Stimulated activated CD8-positive, alpha-beta memory T cell treated with anti-CD3 and anti-CD28 coated beads, Interleukin-4, amount 100 ng/mL, for 24 hours (primary cell): ENCODE measurements at places on chromosomes 6 and 20.

GRCh38 chr6:1190366-1190765 is 121.5 kb upstream of the FOXQ1 start:
- no peak for DNase-seq

- DNase-seq = no peak
Observed at GRCh38 chr20:49381558-49382493, 100.6 kb downstream of the KCNB1 start.

DNA sequence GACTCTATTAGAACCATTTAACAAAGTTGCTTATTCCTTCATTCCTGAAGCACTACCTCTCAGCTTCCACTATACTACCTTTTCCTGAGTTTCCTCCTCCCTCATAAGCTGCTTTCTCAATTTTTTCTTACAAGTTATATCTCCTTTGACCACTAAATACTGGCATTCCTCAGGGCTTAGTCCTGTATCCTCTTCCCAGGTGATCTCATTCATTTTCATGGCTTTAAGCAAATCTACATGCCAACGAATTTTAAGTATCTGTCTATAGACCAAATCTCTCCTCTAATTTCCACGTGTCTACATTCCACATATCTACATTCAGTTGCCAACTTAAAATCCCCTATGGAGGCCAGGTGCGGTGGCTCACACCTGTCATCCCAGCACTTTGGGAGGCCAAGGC is 134.7 kb downstream of the BTBD9 start:
- no peak for DNase-seq

- DNase-seq = no peak
Observed at GRCh38 chr6:33306356-33306755, 7.5 kb downstream of the TAPBP start.

DNA sequence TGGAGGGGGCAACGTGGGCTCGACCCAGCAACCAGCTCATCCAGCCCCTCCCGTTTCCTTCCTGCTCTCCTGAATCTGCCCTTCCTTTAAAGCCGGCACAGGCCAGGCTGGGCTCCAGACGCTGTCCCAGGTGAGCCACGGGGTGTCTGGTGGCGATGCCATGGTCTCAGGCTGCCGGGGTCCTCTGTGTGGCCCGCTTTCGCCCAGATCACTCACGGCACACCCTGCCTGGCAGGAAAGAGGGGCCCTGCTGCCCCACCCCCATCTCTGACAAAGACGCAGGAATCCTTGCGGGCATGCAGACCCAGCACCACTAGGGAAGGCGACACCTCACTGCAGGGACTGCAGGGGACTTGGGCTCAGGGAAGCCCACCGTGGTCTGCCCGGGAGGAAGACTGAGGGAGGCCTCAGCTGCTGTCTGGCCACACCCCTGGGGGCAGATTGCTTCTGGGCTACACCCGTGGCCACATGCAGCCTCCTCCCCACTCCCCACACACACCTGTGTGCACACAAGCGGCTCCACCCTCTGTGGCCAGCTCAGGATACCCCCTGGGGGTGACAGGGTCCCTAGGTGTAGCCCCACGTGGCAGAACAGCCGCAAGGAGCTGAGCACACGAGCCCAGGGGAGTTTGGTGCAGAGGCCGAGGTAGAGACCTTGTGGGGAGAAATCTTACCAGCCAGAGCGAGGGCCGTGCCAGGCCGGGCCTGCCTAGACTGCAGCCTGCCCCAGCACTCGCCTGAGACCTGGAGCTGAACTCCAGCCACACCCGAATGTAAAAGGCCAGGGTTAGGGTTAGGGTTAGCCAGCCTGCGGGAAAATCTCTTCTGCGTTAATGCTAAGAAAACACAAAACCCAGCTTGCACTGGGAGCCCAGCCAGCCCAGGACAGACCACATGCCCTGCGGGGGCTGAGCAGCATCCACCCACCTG is 104.6 kb downstream of the DLL1 start:
- no peak for DNase-seq

DNA sequence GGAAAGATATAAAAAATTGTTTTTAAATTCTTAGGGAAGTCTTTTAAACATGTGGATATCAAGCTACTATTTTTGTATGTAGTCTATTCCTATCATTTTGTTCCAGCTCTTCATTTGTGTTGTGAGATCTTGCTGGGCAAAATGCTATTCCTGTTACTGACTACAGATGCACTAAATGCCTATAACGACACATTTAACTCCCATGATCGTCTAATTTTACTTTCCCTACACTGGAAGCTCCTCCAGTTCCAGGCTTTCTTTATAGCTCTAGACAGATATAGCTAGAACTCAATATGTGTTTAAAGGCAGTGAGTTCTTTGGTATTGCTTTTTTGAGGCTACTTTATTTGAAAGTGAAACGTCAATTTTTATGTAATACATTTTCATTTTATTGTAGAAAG is 971.5 kb upstream of the CITED2 start:
- no peak for DNase-seq

DNA sequence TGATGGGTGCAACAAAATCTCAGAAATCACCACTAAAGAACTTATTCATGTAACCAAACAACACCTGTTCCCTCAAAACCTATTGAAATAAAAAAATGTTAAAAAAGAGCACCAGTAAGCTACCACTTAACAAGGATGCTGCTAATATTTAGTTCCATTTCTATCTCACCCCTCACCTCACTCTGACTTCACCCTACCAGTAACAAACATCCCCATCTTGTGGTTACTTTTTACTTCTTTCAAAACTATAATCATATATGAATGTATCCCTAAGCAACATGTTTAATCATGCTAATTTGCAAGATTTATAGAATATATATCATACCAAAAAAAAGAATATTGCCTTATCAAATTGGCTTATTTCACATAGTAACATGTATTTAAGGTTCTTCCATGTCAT is 27.4 kb upstream of the SLC24A3 start:
- no peak for DNase-seq

GRCh38 chr6:135887069-135887468 is 35.6 kb downstream of the PDE7B start:
- DNase-seq = no peak

DNA sequence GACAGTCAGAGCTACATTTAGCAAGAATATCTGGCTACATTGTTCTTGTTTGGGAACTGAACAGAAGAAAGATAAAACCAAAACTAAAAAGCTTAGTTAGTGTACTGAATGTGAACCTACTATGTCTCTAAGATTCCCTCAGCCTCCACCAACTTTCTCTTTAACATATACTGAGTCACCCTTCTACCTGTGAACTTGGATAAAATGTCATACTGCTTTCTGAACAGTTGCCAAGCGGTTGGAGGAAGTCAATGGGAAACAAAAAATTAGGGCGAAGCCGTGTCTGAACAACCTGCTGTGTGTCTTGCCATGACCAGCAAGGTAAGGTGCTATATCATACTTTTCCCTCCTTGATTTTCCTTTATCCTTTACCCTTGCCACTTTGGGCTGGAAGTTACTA is 243.5 kb downstream of the BTBD9 start:
- no peak for DNase-seq

GRCh38 chr6:74073429-74073828 is 377.4 kb downstream of the CD109 start:
- no peak for DNase-seq

DNA sequence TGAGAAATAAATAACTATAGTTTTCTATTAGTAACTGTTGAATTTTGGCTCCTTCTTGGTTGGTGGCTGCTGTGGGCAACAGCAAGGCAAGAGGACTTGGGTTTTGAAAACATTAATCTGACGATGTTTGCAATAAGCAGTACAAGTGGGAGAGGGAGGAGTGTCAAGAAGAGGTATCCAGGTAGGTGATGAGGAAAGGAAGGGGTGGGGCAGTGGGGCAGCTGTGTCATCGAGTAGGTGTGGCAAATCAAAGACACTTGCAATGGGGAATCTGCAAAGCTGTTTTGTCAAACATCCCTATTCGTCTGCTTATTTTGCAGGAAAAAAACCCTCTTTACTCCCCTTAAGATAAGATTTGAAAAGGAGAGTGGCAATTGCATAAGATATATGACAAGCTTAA is 171.9 kb upstream of the MAP3K7 start:
- DNase-seq = no peak

- DNase-seq = peak; percentile 29
Observed at GRCh38 chr6:158290659-158291058, 21.6 kb upstream of the TULP4 start.

DNA sequence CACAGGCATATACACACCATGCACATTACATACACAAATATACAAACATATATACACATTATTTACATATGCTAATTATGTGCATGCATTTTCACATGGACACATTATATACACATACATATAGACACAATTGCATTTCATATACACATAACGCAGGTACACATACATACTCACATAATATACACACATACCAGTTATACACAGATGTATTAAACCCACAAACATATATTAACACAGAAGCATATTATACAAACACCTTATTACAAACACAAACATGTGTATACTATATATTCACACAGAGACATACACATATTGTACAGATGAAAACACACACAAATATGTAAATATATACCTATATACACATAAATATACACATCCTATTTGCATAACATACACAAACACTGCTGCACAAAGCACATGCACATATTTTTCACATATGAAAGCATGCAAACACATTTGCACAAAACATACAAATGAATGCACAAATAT is 140.2 kb downstream of the VEGFA start:
- no peak for DNase-seq
